ENCODE measurements at places on chromosomes 4 and X. TPM values are rescaled to one million over a fixed set of nuclear protein-coding genes. Genes with fewer than 3 reads are reported as not detected.

DNA sequence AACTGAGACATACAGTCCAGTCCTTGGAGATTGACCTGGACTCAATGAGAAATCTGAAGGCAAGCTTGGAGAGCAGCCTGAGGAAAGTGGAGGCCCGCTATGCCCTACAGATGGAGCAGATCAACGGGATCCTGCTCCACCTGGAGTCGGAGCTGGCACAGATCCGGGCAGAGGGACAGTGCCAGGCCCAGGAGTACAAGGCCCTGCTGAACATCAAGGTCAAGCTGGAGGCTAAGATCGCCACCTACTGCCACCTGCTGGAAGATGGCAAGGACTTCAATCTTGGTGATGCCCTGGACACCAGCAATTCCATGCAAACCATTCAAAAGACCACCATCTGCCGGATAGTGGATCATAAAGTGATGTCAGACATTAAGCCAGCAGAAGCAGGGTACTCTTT is 20.4 kb upstream of the FRMPD3 start:
- H3K27me3 ChIP-seq = no peaks in the 10 kb centered on the region
- no peak overlapping the region for H3K27ac ChIP-seq
- DNase-seq = no peak
- H3K4me3 ChIP-seq = no peak overlapping the region
- no peaks in the 10 kb centered on the region for H3K4me1 ChIP-seq

GRCh38 chrX:104130808-104131207 is 18.5 kb downstream of the ZCCHC18 start:
- H3K4me3 ChIP-seq = no peak overlapping the region
- DNase-seq = no peak
- H3K27me3 ChIP-seq = no peaks in the 10 kb centered on the region

- no peaks in the 10 kb centered on the region for H3K4me1 ChIP-seq
- no peak for DNase-seq
- no peak overlapping the region for H3K4me3 ChIP-seq
Measured at GRCh38 chr4:76963131-76963750, 13.7 kb downstream of the SEPTIN11 start.

- no peaks in the 10 kb centered on the region for H3K4me1 ChIP-seq
- no peaks in the 10 kb centered on the region for H3K36me3 ChIP-seq
- DNase-seq = no peak
- no peak overlapping the region for H3K27ac ChIP-seq
Measured at GRCh38 chr4:142540483-142540804, 305.7 kb downstream of the INPP4B start.

DNA sequence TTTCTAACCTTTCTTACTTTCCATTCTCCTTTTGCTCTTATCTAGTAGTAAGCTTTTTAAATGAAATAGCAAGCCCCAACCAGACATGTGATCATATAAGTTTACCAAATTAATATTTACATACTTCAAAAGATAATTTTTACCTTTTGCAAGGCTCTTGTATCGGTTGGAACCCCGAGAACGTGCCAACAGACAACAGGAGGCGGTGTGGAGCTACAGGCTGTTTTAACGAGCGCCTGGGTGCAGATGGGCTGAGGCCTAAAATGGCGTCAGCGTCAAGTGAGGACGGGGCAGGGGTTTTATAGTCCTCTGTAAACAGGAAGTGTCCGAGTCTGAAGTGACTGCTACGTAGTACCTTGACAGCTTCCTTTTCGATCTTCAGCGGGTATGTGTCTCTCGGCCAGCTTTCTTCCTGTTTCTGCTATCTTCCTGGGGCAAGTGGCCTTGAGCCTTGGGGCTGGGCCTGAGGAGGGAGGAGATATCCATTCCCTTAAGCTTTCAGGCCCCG is 342.7 kb downstream of the GALNTL6 start:
- H3K27me3 ChIP-seq = no peaks in the 10 kb centered on the region
- no peaks in the 10 kb centered on the region for H3K36me3 ChIP-seq
- no peak overlapping the region for H3K4me3 ChIP-seq
- peak; percentile 41 for DNase-seq

DNA sequence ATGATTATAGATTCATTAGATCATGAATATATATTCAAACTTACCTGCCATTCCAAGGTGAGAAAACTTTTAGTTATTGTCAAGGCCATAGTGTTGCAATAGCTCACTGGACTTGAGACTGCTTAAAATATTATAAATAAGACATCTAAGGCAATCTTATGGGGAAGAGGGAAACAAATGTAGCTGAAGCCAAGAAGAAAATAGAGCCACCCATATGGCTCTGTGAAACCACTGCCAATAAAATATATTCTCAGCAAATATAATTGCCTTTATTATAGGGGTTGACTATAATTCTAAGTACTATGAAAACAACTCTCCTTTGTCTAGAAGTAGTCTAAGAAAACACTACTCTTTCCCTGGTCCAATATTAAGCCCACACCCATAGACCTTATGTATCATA is 938.5 kb downstream of the FSTL5 start:
- no peak for DNase-seq
- no peaks in the 10 kb centered on the region for H3K36me3 ChIP-seq
- no peak overlapping the region for H3K4me3 ChIP-seq
- H3K4me1 ChIP-seq = no peaks in the 10 kb centered on the region
- no peak overlapping the region for H3K27ac ChIP-seq

The UGT2B11 gene
- not detected for polyA plus RNA-seq

The ZCCHC4 gene
- polyA plus RNA-seq = 10.3 TPM

The TRIM60 gene
- 3.9 TPM for polyA plus RNA-seq

The ERCC6L gene
- polyA plus RNA-seq = 1.0 TPM

All from testis (tissue), 5 donors.